SJSA1 (cell line): ENCODE measurements at places on chromosomes 2 and 18. TPM values are rescaled to one million over a fixed set of nuclear protein-coding genes. Genes with fewer than 3 reads are reported as not detected.
A peak's percentile ranks its signal among the peaks of the same experiment; 100 is the strongest.

The MFSD6 gene
- total RNA-seq, result 2.8 and 3.8 TPM in 2 replicates

DNA sequence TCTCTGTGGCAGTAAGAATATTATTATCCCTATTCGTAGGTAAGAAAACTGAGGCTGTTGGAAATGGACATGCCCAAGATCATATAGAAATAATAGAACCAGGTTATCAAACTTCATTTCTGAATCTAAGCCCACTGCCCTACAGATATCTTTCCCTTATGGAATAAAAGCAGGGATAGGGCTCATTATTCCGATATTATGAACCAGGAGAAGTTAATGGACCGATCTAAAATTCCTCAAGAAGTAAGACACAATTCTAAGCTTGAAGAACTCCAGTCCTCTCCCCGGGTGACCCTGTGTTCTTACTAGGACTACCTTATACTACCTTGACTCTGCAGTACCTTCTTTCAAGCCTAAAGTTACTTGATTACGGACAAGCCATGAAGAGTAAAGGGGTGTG is 8.4 kb upstream of the MYCN start:
- no peak for DNase-seq

The RESP18 gene
- not detected in 2 replicates for total RNA-seq

DNA sequence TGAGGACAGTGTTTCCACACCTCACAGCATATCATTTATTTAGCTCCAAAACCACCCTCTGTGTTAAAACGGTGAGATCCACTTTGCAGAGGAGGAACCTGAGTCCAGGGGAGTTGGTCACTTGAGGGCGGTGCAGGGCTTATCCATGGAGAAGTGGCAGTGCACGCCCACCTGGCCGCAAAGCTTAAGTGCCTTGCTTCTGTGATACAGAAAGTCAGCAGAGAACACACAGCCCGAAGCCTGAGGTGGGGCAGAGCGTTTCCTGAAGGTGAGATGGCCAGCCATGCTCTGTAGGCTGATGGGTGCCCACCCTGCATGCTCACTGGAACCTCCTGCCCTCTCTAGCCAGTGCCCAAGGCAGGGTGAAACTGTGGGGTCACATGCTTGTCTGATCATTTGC is 87.3 kb downstream of the SH3RF3 start:
- DNase-seq, result no peak

DNA sequence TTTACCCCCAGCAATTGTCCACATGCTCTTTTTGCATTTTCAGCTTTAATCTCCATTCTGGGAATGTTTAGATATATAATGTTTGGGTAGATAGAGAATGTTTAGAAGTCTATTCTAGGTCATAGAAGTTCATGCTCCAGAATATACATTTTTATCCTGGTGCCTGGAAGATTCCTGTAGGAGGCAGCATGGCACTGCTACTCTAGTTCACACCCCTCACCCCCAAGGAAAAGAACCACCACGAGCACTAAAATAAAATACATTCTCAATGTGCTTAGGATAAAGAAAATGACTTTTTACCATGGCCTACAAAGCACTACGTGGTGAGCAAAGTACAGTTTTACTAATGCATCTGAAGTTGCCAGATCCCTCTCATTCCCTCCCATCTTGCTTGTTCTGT is 53.8 kb downstream of the MYO1B start:
- no peak for DNase-seq

DNA sequence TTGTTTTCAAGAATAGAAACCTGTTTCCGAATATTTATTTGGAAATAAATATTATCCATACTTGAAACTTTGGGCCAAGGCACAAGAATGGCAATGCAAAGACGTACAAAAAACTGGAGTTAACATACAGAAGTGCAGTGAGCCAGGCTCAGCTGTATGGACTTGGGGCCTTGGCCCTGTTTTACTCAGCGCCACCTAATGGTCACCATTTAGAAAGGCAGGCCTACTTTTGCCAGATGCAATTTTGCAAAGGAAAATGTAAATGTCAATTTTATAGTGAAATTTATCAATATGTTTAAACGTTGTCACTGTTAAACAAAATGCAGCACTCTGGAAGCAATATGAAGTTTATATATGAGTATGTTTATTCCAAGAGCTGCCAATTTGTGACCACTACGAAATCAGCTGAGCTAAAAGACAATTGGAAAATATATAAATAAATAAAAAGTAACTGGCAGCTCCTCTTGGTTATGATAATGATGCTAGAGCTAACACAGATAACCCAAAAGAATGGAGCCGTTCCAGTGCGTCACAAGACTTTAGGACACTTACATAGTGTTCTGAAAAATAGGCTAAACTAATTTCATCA is 155.0 kb downstream of the ARHGAP15 start:
- DNase-seq, result no peak

DNA sequence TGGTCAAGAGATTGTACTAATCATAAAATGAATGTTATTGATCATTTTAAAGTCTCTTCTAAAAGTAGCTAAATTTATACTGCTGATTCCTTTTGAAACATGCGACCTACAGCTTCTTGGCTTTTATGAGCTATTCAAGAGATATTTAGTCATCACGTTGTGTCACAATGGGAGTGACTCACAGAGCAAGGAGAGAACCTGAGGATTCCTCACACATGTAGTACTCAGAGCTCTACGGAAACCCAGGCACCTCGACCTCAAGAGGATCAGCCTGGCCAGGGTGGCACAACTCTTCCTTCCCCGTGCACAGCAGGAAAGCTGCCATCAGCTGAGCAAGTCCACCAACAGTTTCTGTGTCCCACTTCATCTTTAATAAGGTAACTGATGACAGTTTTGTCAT is at the start of gene DHRS9:
TSS of gene DHRS9 (plus strand) at position 223 of the 400 bp plus-strand sequence. CDS start 12,019 bp downstream, outside the sequence.
- peak; percentile 57 for DNase-seq
